CD4-positive, alpha-beta T cell treated with Interleukin-12 subunit alpha and Interleukin-12 subunit beta, for 1 hour (primary cell): ENCODE measurements at places on chromosomes 5 and 9.

GRCh38 chr9:103789686-103790085 is 304.4 kb upstream of the SMC2 start:
- DNase-seq = no peak

GRCh38 chr5:52767766-52768480 is 19.8 kb upstream of the ITGA1 start:
- DNase-seq = no peak

GRCh38 chr9:96061293-96061987 is 185.9 kb downstream of the ERCC6L2 start:
- DNase-seq = peak; percentile 59

GRCh38 chr5:8676695-8677094 is 807.7 kb downstream of the MTRR start:
- no peak for DNase-seq

GRCh38 chr5:113330533-113331208 is 104.1 kb downstream of the TSSK1B start:
- DNase-seq = peak; percentile 64

DNA sequence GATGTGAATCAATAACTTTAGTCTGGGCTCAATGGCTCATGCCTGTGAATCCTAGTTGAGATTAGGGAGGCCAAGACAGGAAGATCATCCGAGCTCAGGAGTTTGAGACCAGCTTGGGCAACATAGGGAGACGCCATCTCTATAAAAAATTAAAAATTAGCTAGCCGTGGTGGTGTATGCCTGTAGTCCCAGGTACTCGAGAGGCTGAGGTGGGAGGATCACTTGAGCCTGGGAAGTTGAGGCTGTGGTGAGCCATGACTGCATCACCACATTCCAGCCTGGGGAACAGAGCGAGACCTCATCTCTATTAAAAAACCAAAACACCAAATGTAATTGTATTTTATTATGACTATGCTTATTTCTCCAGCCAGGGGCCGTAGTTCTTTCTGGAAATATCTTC is 69.6 kb upstream of the NR5A1 start:
- DNase-seq = no peak

DNA sequence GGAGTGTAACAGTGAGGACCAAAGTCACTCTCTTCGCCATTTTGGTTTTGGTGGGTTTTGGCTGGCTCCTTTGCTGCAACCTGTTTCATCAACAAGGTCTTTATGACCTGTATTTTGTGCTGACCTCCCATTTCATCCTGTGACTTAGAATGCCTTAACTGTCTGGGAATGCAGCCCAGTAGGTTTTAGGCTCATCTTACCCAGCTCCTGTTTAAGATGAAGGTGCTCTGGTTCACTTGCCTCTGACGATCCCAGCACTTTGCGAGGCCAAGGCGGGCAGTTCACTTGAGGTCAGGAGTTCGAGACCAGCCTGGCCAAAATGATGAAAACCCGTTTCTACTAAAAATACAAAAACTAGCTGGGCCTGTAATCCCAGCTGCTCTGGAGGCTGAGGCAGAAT is 1.8 kb upstream of the CKS2 start:
- no peak for DNase-seq

DNA sequence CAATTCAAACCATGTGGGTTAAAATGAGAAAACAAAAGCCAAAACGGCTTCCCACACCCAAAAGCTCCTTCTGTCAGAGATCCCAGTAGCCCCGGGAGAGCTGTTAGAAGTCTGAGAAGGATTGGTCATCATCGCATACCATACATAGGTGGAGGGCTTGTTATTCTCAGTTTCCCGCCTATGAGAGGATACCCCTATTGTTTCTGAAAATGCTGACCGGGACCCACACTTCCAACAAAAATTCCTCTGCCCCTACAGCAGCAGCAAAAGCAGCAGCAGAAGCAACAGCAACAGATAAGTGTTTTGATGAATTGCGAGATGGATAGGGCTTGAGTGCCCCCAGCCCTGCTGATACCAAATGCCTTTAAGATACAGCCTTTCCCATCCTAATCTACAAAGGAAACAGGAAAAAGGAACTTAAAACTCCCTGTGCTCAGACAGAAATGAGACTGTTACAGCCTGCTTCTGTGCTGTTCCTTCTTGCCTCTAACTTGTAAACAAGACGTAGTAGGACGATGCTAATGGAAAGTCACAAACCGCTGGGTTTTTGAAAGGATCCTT is at the start of gene TEK:
TSS of gene TEK (plus strand) at position 245 of the 561 bp plus-strand sequence. CDS start 366 bp downstream, outside the sequence.
- DNase-seq = no peak

DNA sequence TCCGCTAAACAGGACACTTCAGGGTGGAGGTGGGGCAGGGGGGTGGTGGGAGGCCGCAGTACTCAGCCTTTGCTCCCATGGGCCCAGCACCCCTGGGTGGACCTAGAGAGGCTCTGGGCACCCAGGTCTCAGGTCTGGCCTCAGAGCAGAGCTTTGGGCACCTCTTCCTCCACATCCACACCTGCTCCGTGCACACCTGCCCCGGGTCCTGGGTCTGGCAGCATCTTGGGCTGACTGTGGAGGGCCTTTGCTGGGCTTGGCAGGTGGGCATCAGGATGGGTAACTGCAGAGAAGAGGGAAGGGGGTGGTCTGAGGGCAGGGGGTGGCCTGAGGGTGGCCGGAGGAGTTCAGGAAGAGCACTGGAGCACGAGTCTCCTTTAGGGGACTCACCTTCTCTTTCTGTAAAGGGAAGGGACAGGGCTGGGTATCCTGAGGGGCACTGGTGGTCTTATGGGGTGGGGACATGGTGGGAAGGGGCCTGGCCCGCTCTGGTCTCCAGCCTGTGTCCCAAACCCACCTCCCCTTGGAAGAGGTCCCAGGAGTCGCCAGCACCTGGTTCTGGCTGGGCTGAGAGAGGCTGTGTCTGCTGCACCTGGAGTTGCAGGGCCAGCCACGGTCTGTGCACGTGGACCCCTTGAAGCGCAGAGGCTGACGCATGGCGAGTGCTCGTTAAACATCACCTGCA is 106.7 kb upstream of the IER5L start:
- DNase-seq = no peak

DNA sequence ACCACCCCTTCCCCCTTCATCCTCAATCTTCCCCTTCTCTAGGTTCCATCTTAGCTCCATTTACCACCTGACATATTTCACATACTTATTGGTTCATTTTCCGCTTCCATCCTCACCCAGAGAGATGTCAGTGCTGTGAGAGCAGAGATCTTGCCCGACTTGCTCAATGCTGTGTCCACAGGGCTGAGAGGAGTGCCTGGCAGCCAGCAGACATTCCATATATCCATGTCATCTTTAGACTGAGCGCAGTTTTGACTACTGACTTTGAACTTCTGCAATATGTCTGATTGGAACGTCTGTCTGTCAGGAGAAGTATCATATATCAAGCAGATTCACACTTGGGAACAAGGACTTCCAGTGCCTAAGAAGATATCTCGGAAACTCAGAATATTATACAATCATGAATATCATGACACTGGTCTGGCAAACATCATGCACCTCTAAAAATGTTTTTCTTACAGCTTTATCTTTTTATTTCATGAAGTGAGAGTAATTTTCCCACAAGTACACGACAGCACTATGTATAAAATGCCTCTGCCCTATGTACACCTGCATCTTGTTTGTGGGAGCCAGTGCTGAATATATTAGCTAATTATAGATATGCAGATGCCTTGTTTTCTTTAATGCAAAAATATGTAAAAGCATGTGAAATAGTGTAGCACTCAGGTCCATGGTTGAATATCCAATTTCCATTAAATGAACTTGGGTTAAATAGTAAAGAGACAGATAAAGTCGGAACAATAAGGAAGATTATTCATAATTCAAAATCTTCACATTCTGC is 454.0 kb upstream of the DAP start:
- no peak for DNase-seq

DNA sequence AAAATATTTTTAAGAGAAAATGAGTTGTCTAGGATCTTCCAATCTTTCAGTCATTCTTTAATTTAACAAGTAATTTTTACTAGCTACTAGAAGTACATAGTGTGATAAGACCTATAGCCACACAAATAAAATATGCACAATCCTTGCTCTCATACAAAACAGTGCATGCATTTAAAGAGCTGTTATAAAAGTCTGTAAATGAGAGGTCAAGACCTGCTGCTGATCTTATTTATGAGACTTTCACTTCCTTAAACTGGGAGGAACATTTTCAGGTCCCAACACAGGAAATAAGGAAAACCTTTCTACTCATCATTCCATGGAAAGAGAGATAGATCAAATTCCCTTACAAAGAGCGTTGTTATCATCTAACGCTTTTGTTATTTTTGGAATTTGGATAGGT is 54.2 kb upstream of the PAM start:
- no peak for DNase-seq

GRCh38 chr9:29449306-29449705 is 1876.0 kb upstream of the C9orf72 start:
- no peak for DNase-seq

- DNase-seq = peak; percentile 61
Measured at GRCh38 chr9:76403352-76403751, 9.1 kb upstream of the RFK start.

GRCh38 chr5:35359859-35360258 is 129.6 kb upstream of the PRLR start:
- DNase-seq = no peak

GRCh38 chr5:9056046-9056445 is 489.8 kb downstream of the SEMA5A start:
- DNase-seq = no peak

DNA sequence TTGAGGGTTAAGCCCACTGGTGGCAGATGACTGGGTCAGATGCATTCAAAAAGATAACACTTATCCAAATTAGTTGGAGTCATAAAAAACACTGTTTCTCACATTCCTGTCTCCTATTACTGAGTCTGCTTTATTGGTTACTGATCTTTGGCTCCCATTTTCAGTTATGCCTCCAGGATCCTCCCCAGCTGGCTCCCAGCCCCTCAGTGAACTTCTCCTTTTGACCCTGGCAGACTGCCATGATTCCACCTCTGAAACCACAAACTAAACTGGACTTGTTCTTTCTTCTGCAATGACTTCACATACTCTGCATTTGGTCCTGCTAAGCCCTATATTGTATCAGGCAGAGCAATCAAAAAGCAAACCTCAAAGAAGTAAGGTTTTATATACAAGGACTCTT is 860.8 kb upstream of the DMAC1 start:
- DNase-seq = peak; percentile 7

DNA sequence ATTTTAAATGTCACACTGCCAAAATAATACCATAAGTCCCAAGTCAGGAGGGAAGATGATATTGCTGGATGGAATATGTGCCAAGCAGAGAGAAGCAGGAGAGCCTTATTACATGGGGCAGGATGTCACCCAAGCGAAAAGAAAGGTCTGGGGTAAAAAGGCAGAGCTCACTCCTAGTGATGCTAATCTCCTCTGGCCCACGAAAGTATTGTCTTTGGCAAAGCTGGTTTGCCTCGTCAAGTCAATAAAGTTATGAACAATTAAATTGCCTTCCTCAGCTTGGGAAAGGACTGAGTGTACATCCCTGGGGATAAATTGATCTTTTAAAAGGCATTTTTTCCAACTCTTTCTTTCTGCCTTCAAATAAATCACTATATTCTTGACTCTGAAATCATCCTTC is 220.6 kb downstream of the DMAC1 start:
- DNase-seq = no peak
